ENCODE measurements at places on chromosomes 3 and 15.

DNA sequence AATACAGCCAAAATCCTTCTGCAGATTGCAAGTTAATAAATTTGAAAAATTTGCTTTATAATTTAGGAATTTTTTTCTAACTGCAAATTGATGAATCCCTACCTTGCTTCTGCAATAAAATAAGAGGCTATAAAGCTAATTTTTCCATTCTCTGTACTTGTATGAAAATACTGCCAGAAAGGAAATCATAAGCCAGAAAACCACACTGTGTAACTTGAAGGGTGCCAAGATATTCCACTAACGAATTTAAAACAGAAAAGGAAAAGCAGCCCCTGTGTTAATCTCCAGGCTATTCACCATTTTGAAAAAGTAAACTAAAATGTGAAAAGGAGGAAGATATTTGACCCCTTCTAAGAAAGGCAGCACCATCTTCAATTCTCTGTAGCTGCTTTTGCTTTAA lies 557.9 kb upstream of the ZNF385D start:
- DNase-seq = no peak

DNA sequence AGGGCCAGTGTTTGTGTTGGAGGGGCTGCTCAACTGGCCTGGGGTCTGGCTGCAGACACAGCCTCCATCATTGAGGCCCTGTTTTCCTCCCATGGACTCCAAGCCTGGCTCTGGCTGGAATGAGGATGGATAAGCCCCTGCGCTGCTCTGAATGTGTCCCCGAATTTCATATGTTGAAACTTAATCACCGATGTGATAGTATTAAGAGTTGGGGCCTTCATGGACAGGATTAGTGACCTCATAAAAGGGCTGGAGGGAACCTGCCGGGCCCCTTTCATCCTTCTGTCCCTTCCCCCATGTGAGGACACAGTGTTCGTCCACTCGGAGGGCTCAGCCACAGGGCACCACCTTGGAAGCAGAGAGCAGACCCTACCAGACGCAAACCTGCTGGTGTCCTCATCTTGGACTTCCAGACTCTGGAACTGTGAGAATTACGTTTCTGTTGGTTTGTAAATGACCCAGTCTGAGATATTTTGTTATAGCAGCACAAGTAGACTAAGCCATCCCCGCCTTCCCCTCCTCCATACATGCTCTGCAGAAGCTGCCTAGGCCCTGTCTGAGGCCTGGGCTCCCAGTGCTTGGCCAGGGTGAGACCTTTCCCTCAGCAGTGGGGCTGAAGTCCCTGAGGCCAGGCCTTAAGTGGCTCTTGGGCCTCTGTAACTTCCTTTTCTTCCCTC lies 3.8 kb upstream of the LCTL start:
- DNase-seq = no peak

DNA sequence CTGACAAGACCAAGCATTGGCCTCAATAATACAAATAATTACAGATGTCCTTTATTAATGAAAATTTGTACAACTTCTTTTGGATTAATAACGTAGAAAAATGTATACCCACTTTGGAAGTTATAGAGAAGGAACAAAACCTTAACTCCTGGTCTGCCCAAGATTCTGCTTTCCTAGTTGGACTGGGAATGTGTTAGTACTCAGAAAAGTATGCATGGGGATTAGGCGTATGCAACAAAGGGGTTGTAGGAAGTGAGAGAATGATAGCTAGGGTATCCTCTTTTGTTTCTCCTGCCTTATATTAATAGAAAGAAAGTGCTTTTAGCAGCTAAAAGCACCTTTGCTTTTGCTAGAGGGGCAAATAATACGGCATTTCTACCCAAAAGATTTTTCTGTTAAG lies 116.2 kb upstream of the LRRFIP2 start:
- no peak for DNase-seq

DNA sequence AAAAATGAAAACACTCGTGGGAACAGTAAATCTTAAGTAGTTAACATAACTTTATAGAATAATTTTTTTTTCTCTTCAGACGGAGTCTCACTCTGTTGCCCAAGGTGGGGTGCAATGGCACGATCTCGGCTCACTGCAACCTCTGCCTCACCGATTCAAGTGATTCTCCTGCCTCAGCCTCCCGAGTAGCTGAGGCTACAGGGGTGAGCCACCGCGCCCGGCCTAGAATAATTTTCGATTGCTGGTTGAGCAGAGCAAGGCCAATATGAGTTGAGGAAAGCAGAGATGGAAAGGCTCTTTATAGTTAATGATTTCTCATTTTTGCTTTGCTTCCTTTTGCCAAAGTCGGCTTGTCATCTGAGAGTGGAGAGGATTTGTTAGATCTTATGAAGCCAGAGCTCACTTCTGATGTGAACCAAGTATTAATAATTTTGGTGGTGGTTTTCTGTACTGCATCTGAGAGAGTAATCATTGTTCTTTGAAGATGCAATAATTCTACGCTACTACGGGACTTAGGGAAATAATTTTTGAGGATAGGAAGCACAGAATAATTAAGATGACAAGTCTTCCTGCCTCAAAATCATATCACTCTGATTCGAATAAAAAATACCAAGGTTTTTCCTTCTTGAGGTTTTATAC lies 1.6 kb upstream of the GOLM2 start:
- DNase-seq = no peak

DNA sequence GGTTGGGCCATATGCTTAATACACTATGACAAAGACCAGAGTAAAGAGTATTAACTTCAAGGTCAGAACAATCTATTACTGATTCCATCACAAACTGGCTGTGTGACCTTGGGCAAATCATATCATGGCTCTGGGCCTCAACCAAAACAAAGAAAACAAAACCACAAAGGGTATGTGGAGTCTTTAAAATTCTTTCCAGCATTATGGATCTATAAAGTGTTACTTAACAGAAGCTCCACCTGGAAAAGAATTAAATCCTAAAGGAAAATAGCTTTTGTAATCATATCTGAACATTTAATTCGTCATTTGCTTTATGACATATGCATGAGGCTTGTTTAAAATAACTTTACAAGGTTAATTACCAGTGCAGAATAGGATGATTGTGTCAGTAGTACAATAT lies 265.5 kb downstream of the SATB1 start:
- DNase-seq = no peak

DNA sequence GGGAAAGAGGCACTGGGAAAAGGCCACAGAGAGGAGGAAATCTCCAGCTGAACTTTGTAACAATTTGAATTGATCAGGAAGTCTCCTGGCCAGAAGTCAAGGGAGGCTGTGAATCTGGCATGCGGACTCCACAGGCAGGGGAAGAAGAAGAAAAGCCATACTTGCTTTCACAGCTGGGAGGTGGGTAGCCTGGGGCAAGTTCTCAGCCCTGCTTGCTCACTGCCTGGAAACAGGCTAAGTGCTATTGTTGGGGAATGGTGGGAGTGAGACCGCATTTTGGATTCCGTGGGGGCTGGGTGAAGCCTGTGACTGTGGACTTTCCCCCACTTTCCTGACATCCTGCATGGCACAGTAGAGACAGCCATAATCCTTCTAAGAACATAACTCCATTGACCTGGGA lies 168.8 kb upstream of the CD96 start:
- no peak for DNase-seq

GRCh38 chr3:31777092-31777491 lies 204.0 kb downstream of the OSBPL10 start:
- DNase-seq = no peak

GRCh38 chr15:57251308-57251707 lies 125.0 kb upstream of the CGNL1 start:
- no peak for DNase-seq

DNA sequence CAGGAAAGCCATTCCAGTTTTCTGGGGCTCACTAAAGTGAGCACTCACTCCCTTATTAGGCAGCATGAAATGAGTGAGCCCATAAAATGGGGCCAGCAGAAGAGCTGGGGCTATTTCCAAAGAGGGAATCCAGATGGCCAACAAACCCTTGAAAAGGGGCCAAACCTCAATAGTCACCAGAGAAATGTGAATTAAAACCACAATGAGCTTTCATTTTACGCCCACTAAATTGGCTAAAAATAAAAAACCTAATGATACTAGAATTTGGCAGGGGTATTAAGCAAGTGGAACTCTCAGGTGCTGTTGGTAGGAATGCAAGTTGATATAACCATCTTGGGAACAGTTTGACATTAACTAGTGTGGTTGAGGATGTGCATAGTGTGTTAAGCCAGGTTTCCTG lies 42.1 kb upstream of the RAF1 start:
- no peak for DNase-seq

DNA sequence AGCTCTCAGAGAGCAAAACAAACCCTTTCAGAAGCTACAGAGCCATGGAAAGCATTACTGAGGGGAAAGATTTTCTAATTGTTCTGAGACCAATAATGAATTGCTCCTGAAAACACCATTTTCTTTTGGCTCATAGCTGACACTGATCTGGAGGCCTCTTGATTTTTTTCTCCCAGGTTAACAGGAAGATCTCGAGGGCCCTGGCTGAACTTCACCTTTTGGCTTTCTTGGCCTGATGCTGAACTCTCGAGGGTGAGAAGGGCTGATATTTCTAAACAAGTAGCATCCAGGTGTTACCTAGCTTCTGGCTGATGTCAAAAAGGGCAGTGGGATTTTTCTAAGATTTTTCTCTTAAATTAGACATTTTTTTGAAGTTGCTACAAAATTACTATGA lies 19.9 kb upstream of the NFKBIZ start:
- DNase-seq = no peak

DNA sequence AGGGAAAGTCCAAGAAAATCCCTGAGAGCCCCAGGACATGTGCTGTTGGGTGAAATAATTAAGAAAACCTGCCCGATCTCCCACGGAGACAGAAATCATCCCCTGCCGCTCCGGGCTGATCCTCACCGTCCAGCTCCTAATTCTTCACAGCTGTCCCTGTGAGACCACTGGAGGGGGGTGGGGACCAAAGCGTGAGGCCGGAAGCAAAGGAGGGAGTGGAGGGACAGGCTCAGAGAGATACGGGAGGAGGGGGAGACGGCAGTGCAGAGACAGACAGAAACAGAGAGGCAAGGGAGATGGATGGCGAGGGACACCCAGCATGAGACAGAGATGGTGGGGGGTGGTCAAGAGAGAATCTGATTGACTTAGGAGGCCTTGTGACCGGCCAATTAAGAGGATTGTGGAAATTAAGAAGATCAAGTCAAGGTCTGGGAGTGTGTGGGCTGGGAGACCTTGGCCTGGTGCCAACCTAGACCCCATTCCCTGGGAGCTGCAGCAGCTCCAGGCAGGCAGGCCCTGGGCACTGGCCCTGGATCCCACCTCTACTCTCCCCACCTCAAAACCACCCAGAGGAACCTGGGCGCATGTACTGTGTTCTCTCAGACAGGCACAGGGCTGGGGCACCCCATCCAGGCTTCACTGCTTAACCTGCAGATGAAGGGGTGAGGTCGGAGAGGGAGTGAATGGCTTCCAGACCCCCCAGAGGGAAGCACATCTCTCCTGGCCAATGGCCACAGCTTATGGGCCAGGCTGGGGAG lies 113.2 kb upstream of the ALDH1A3 start:
- DNase-seq = no peak

GRCh38 chr15:35834216-35834830 lies 288.4 kb upstream of the DPH6 start:
- DNase-seq = no peak

DNA sequence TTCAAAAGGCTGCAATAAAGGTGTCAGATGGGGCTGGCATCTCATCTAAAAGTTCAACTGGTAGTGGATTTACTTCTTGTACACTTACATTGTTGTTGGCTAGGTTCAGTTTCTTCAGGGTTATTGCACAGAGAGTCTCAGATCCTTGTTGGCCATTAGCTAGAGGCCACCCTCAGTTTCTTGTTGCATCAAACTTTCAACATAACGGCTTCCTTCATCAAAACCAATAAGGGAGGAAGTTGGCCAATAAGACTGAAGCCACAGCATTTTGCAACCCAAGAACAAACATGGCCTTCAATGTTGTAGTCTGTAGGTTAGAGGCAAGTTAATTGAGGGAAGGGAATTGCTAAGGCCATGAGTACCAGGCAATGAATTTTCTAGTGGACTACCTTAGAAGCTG lies 218.0 kb downstream of the ZBBX start:
- no peak for DNase-seq

GRCh38 chr15:50675535-50676144 lies 11.0 kb downstream of the TRPM7 start:
- DNase-seq = no peak

- DNase-seq = no peak
Observed at GRCh38 chr3:12139111-12139511, 19.6 kb downstream of the TIMP4 start.

DNA sequence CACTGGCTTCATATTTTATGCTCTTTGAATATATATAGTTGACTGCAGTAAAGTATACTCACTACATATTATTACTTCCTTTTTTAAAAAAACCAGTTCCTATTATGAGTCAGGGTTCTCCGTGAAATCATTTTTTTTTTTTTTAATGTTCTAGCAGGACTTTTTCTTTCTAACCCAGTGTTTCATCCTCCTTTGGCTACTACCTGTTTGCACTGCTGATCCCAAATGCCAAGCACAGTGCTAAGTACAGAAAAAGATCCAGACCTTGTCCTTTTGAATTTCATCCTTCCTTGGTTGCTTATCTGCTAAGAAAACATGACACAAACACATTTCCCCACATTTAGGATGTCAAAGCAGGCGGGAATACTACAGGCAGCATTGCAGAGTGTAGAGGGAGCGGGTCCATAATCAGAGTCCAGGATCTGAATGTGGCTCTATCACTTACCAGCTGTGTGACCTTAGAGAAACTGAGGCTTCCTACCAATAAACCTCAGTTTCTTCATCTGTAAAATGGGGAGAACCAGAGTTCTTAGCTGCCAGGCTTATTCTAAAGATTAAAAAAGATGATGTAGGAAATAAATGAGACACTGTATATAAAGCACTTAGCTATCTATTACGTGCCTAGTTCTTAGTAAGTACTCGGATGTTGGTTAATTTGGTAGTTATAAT lies 37.2 kb upstream of the ANPEP start:
- no peak for DNase-seq

DNA sequence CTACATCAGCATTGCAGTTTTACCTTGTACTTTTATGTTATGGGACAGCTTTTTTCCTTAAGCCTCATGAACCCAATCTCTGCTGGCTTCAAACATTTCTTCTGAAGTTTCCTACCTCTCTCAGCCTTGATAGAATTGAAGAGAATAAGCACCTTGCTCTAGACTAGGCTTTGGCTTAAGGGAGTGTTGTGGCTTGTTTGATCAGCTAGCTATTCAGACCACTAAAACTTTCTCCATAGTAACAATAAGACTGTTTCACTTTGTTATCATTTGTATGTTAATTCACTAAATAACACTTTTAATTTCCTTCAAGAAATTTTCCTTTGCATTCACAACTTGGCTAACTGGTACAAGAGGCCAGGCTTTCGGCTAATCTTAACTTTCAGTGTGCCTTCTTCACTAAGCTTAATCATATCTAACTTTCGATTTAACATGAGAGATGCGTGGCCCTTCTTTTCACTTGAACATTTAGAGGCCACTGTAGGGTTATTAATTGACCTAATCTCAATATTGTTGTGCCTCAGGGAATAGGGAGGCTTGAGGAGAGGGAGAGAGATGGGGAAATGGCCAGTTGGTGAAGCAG lies 8.1 kb upstream of the TIGIT start:
- DNase-seq = no peak

GRCh38 chr3:69976021-69976420 lies 23.5 kb upstream of the SAMMSON start:
- no peak for DNase-seq
